Omental fat pad (tissue), 4 donors: ENCODE measurements at places on chromosomes 16 and 17. TPM values are rescaled to one million over a fixed set of nuclear protein-coding genes. Genes with fewer than 3 reads are reported as not detected.

Gene RNF222
- total RNA-seq = not detected

- no peak for DNase-seq
Measured at GRCh38 chr17:64091116-64091515, 38.8 kb downstream of the ERN1 start.

Gene C16orf46
- not detected for total RNA-seq

Gene C17orf50
- not detected for total RNA-seq

Gene KRTAP4-4
- not detected for total RNA-seq

GRCh38 chr17:78993241-78993956, 13.7 kb upstream of the LGALS3BP start:
- DNase-seq = peak; percentile 79

DNA sequence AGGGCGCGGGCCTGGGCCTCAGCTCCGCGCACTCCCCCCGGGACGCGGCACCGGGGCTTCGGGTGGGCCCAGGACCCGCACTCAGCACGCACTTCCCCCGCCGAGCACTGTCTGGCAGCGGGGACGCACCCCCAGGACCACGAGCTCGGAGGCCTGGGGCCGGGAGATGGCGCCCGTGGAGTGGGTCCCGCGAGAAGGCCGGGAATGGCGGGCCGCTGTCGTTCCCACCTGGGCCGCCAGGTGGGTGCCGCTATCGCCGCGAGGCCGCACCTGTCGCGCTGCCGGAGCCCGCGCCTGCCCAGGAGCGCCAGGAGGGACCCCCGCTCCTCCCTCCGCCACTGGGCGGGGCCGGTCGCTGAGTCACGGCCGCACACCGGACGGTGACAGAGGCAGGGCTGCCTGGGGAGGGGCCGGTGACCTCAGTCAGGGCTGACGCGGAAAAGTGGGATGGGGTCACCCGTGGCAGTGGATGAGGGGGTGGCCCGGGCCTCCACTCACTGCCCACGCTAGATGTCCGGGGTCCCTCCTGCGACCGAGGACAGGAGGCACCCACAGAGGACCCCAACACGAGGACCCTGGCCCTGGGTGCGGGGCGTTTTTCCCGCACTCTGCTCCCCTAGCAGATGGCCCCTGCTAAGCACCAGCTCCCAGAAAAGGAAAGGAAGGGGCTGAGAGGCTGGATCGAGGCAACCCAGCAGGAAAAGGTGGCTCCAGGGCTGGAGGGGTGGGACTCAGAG, 6.9 kb upstream of the ACTG1 start:
- DNase-seq = no peak
